ENCODE measurements at places on chromosomes 4 and X.
A peak's percentile ranks its signal among the peaks of the same experiment; 100 is the strongest.

DNA sequence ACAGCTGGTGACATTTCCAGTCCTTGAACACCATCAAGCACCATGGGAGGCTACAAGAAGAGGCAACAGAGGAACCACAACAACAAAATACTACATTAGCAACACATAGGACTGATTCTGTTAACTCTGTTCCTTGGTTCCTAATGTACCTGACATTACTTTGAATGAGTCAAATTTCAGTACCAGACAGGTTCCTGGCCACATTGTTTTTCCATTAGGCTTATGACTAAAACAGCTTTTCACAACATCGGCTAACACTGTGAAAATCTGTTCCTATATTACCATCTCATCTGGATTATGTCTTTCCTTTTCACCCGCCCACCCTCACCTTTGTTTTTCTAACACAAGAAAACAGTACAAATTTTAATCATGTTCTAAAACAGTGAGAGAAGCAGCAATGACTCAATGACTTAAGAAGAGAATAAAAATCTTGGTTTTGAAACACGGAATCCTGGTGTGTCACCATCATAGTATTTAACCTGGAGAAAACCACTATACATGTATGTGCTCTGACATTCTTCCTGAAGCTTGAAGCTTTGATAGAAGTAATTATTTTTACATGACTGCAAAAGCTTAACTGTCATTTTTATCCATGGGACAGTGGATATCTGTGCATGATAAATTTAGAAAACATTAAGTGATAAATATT is 143.9 kb downstream of the SCFD2 start:
- DNase-seq, result no peak

DNA sequence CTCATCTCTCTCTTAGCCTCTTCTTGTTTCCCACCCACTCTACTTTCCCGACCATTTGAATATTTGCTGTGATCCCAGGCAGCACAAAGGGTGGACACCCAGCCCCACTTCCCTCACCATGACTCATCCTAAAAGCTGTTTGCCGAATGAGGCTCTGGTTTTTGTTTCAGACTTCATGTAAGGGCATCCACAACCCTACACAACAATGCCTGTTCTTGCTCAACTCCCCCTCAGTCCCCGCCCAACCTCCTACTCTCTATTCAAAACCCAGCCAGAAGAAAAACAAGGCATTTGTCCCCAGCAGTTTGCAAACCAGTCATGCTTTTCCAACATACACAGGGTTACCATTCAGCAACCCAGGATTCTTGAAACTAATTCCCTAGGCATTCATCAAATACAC is 516.5 kb upstream of the CNKSR2 start:
- no peak for DNase-seq

DNA sequence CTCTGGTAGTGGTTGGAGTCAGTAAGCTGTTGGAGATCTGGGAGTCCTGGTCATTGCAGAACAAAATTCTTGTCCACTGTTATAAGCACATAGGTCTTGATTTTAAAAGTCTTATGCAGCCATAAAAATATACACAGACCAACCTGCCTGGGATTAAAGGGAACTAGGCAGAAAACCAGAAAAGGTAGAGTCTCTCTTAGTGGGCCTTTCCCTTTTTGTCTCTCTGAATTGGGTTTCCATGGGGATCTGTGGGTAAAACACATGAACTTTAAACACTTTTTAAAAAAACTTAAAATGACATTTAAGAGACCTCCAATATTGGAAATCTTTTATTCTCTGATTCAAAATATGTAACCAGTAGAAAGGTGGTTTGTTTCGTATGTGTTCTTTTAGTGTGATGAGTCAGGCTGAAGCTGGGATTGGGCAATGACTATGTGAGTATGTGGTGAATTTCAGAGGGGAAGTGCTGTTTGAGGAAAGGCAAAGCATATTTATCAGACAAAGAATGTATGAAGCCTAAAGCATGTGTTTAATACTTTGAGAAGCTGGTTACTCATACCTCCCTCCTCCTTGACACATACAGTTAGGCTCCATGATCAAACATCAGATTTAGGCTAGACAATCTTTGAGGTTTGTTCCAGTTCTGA is 29.6 kb downstream of the SLC16A2 start:
- DNase-seq, result peak; percentile 40

DNA sequence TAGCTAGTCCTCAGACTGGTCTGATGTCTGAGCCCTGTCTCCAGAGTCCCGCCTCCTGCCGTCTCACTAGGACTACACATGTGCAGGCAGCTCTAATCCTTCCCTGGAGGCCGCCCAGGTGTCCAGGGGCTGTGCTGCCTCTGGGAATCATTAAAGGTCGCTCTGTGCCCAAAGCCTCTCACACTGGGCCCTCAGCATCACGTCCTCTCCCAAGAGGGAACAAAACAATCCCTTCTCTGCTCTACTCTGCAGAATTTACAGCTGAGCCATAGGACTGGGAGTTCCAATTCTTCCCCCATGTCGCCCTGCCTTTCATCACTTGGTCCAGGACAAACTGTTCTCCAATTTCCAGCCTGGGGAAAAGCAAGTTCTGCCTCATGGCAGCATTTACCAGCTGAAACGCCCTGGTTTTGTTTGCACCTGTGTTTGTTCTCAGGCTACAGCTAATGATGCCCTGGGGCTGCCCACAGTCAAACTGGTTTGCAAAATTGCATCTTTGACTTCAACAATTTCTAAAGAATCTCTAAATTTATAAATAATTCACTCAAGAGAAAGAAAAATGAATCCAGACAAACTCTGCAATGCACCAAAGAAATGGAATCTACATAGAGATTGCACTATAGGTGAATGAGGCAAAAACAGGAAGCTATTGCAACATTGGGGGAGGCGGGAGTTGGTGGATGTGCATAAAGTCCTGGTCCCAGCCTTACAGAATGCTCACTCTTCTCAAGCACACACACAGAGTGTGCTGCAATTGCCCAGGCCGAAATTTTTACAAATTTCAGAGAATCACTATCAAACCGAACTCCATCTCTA is 7.2 kb upstream of the MRFAP1 start:
- DNase-seq, result no peak

DNA sequence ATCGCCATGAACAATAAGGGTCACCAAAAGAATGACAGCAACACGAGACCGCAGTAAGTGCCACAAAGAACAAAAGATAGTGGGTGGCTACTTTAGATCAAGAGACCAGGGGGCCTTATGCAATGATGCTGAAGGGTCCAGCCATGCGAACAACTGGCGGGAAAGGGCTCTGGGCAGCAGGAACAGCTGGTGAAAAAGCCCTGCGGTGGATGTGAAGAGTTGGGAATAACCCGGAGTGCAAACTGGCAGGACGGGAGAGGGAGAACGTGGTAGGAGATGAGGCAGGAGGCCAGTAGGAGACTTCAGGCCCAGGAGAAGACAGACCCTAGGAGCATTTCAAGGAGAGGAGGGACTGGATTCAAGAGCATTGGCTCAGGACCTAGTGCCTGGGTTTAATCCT is 120.2 kb downstream of the AFAP1 start:
- no peak for DNase-seq

- DNase-seq, result no peak
Observed at GRCh38 chr4:141464366-141464765, 172.0 kb upstream of the IL15 start.

DNA sequence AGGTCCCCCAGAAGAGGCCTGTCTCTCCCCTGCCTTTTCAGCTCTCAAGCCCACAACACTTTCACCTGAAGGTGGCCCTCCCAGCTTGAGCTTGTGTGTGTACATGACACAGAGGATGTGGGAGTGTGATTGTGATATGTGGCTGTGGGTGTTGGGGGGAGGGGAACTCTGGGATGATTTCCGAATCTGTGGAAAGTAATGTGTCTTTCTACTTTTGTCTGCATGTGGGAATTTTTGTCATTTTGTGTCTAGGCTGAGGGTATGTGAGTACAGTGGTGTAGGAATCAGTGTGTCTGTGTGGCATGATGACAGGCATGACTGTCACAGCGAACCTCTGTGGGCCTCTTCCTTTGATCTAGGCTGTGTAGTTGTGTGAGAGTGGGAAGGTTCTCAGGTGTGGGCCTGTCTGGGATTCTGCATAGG is 6.4 kb downstream of the SYP start:
- DNase-seq, result no peak

- no peak for DNase-seq
Observed at GRCh38 chr4:101969965-101970364, 179.4 kb downstream of the BANK1 start.

DNA sequence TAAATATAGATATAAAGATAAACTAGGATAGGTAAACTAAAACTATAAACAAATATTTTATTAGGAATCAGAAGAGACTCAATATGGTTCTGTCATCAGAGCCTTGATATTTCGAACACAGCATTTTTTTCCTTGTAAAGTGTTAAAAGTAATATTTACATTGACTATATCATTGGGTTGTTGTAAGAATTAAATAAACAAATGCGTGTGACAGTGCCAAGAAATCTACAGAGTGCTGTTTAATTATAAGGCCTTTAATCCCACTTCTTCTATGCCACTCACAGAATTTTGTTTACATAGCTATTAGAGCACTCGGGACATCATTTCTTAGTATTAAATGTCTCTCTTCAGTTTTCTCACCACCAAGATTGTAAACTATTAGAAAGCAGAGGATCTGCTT is 807.4 kb downstream of the FSTL5 start:
- no peak for DNase-seq

GRCh38 chr4:170001745-170002267 is 24.4 kb downstream of the MFAP3L start:
- no peak for DNase-seq

- no peak for DNase-seq
Observed at GRCh38 chr4:108814326-108814725, 51.5 kb upstream of the ETNPPL start.

- DNase-seq, result no peak
Observed at GRCh38 chr4:172813359-172813923, 355.2 kb upstream of the GALNT7 start.

- no peak for DNase-seq
Observed at GRCh38 chr4:45350438-45350837, 624.1 kb upstream of the GNPDA2 start.

- DNase-seq, result no peak
Observed at GRCh38 chr4:42632653-42633382, 24.1 kb downstream of the ATP8A1 start.

GRCh38 chr4:101345271-101345595 is 2.1 kb downstream of the PPP3CA start:
- no peak for DNase-seq

DNA sequence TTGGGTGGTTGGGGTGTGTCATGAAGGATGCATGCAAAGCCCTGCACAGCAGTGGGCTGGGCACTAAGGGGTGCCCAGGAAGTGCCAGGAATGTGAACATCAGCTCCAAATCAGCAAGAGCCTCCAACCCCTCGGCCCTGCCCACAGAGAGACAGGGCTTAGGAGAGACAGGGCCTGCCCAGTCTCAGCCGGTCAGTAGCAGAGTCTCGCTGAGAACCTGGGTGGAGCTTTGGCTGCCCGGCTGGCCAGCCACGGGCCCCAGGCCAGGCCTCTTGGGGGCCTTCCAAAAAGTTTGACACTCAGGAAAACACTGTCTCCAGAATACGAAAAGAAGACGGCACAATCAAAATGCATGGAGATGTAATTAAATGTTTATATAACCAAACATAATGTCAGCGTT is 4.3 kb upstream of the MXD4 start:
- no peak for DNase-seq

DNA sequence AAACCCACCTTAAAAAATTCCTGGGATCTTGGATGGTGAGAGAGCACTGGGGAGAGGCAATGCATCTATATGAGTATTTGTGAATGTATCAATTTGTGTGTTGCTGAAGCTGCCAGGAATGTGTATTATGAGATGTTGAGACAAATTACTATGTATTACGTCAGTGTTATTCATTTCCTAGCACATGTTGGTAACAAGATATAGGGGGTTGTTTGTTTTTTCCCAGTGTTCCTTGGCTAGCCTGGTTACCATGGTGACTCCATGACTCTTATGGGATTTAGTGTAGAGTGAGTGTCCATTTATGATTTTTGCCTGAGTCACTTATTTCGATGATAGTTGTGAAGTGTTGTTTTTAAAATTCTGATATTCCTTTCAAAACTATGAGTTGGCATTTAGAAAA is 65.6 kb downstream of the RAB40A start:
- DNase-seq, result peak; percentile 64

DNA sequence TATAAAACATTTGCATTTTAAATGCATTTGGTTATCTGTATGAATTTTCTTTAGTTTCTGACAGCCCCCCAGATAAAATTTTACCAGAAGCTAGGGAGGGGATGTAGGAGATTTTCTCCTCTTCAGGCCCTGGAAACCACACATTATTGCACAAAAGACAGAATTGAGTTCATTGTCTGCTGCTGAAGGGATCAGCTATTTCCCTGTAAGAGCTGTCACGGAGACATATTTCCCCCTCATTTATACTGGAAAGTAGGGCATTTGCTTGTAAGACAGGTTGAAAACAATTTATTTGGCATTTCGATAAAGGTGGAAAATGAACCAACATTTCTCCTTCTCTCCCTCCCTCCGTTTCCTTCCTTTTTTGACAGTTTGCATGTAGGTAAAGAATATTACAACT is 241.3 kb upstream of the LCORL start:
- no peak for DNase-seq

DNA sequence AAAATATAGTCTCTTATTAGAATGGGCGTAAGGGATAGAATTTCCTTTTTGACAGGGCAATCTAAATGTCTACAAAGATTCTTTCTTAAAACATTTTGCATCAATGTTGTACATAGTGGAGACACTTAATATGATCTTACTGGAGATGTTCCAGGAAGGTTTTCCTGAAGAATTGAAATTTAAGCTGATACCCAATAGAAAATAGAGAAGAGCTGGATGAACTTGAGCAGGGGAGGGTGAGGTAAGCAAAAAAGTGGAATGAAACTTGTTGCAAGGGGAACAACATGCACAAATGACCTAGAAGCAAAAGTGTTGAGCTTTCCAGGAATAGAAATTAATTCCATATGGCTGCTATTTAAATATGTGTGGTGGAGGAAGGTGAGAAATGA is 19.7 kb downstream of the SLAIN2 start:
- no peak for DNase-seq

- DNase-seq, result no peak
Observed at GRCh38 chrX:70026851-70027200, 22.9 kb downstream of the AWAT2 start.

GRCh38 chrX:119105826-119106225 is 21.8 kb downstream of the KIAA1210 start:
- no peak for DNase-seq

GRCh38 chr4:67853336-67853735 is 30.5 kb downstream of the TMPRSS11D start:
- no peak for DNase-seq

GRCh38 chr4:156596706-156597329 is 374.8 kb downstream of the PDGFC start:
- no peak for DNase-seq

- DNase-seq, result no peak
Observed at GRCh38 chrX:97740886-97741285, 857.2 kb downstream of the RPA4 start.

DNA sequence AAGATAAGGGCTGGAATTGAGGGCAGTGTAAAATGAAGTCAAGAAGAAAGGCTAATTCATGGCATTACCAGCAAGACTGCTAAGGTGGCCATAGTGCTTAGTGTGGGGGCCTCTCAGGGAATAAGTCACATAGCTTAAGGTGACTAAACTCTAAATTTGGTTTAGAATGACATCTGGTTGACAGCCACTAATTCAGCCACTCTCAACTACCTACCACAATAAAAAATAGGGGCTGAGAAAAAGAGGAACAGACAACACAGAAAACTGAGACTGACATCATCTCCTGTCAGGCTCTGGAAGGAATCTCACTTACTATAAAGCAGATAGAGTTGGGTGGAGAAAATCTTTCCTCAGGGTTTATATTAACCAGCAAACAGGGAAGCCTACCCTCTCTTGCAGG is 96.9 kb downstream of the CHRDL1 start:
- no peak for DNase-seq
